ENCODE measurements at places on chromosomes 5 and 9. TPM values are rescaled to one million over a fixed set of nuclear protein-coding genes. Genes with fewer than 3 reads are reported as not detected.

The OCLN gene
- total RNA-seq: 12.4 TPM

The PDCD1LG2 gene
- total RNA-seq: 0.34 TPM

The CTNND2 gene
- not detected for total RNA-seq

The FOXD4L6 gene
- total RNA-seq: not detected

The SUSD3 gene
- total RNA-seq: 0.79 TPM

The PCDHB8 gene
- 0.25 TPM for total RNA-seq

The EIF4EBP3 gene
- 2.2 TPM for total RNA-seq

The ARID3C gene
- 0.10 TPM for total RNA-seq

The SLC6A18 gene
- not detected for total RNA-seq
